ENCODE measurements at places on chromosomes 3 and 15.

- no peak for DNase-seq
Observed at GRCh38 chr3:177420651-177421480, 223.6 kb upstream of the TBL1XR1 start.

DNA sequence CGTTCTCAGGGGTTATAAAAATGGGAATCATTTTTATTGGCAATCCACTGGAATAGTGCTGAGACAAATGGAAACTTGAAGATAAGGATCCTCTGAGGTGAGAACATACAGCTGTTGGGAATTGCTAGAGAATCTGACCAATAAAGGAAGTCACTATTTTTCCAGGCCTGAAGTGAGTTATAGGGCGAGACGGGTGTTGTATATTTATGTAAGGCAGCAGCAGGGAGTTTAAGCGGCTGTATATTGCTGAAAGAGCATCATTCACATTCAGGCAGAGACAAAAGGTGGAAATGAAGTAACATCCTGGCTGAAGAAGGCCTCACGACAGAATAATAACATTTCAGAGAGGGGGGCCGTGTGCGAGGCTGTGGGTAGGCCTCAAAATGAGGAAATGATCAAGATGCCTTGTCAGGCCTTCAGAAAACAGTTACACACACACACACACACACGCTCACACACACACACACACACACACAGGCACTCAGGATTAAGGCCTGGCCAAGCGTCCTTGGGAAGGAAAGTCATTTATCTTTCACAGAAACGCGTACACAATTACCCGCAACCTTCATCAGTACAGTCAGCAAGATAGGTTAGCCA is 964.9 kb upstream of the NR2F2 start:
- DNase-seq, result no peak

- peak; percentile 53 for DNase-seq
Observed at GRCh38 chr15:85329561-85330422, 50.6 kb upstream of the AKAP13 start.

- no peak for DNase-seq
Observed at GRCh38 chr15:33639978-33640377, 328.3 kb upstream of the CHRM5 start.

DNA sequence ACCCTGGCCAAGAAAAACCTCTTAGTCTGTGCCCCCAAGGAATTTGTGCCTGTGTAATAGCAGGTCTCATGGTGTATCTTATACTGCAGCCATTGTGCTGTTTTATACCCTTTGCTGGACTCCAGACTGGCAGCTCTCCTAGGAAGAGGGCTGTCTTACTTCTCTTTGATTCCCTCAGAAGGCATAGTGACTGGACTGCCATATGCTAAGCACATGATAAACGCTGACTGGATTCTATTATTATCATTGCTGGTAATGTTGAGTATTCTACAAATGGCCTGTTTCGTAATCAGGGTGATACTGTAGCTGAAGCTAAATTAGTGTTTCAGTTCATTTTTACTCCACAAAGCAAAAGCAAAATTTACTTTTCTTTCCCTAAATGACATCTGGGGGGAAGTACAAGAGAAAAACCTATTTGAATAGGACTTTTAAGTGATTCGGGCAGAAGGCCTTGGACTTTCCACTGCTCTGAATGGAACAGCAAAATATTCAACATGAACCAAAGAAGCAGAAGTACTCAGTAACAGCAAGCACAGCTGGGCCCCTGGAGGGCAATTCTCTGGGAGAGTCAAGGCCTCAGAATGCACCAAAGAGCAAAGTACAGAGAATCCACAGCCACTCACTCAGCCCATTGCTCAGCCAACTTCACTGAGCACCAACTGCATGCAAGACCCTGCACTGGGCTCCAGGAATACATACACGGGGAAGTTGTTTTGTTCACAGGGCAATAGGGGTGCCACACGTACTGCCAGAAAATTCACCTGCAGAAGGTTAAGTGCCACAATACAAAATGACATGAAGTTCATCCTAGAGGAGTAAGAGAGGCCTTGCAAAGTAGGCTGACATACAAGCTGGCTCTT is 7.9 kb upstream of the BCL2A1 start:
- DNase-seq, result peak; percentile 22

DNA sequence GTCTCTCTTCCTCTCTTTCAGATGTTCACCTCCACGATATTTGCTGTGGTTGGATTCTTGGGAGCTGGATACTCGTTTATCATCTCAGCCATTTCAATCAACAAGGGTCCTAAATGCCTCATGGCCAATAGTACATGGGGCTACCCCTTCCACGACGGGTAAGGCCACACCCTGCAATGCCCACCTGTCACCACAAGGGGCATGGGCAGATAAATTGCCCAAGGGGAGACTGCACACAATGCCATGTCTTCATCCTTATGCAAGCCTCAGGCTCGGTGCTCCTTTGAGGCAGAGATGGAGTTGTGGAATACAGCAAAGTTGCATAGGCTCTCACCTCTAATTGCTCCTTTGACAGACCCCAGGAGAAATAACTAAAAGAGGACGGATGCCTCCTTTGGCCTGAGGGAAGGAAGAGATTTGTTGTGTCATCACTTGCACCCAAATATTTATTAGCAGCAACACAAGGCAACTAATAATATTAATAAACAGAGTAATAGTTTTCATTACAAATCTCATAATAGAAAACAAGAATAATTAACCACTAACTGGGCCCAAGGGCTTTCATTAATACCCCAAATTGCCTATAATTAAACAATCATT is 13.2 kb downstream of the TM4SF4 start:
- DNase-seq, result peak; percentile 13

DNA sequence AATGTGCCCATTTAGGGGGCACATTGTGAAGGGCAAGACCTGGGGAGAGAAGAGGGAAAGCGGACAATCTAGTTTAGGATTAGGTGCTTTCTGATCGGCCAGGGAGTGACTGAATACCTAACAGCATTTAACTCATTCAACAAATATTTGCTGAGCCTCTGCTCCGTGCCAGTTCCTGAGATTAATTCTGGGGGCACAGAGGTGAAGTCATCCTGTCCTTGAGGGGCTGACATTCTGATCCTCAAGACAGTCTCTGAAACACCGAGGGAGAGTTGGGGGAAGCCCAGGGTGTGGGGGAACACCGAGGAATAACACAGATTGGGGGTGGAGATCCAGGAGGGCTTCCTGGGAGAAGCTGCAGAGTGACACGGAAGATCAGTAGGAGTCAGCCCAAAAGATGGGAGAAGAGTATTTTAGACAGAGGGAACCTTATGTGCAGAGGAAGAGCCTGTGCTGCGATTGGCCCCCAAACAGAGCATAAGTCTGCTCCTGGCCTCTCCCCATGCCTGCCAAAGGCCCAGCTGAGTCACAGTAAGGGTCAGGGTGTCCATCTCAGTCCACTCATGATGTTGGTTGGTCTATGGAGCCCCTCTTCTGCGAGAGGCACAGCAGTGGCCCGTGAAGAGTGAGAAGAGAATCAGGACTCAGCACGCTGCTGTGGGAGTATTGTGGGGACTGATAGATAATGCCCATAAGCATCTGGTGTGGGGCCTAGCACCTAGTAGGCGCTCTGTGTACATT is 60.2 kb downstream of the AMOTL2 start:
- no peak for DNase-seq

DNA sequence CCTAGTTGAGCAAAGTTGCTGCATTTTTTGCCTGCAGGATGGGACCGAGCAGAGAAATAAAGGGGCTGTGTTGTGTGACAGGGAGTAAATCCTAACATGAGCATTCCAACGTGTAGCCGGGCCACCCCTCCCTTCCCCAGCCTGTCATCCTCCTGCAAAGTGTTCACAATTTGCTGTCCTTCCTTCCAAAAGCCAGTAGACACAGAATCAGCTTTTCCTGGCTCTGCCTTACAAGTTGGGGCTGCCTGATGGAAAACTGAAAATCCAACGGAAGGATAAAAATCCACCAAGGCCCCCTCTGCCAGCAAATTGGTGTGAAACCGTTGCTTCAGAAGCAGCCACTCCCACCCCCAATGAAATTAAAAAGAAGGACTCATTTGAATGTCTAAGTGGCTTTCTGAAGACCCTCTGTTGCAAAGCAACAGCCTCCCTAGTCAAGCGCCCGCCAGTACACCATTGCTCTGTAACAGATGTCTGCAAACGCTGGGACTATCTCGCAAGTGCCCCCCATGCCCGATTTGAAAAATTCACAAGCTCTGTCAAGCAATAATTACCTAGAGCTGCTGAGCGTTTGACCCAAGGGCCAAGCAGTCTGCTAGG is 665 bp downstream of the FRMD4B start:
- DNase-seq, result no peak

- peak; percentile 87 for DNase-seq
Observed at GRCh38 chr3:179015551-179016020, 56.0 kb downstream of the ZMAT3 start.

- peak; percentile 54 for DNase-seq
Observed at GRCh38 chr15:68924866-68925560, 5.3 kb upstream of the SPESP1 start.

- DNase-seq, result no peak
Observed at GRCh38 chr15:80324545-80325080, 72.6 kb upstream of the CTXND1 start.

DNA sequence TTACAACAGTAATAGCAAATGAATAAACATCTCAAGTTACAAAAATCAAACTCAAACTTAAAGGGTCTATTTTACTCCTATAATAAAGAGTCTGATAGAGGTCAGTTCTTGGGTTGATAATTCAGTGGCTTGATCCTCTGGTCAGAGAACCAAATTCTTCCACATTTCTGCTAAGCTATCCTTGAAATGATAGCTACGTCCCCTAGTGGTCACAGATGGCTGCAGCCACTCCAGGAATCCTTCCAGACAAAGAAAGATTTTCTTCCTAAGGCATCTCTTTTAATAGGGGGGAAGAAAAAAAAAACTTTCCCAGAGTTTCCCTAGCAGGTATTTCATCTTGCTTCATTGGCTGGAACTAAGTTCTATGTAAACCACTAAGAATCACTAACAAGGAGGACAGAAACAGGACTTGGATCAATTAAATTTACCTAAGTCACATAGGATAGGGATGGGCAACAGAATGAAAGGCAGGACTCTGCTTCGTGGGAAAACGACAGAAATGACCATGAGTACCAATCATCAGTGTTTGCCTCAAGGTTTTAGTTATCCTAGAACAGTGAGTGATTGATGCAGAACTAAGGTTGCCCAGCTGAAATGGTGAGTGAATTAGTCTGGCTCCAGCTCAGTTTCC is 160.7 kb downstream of the STAC start:
- no peak for DNase-seq

GRCh38 chr3:187989575-187990153 is 164.3 kb upstream of the LPP start:
- no peak for DNase-seq

DNA sequence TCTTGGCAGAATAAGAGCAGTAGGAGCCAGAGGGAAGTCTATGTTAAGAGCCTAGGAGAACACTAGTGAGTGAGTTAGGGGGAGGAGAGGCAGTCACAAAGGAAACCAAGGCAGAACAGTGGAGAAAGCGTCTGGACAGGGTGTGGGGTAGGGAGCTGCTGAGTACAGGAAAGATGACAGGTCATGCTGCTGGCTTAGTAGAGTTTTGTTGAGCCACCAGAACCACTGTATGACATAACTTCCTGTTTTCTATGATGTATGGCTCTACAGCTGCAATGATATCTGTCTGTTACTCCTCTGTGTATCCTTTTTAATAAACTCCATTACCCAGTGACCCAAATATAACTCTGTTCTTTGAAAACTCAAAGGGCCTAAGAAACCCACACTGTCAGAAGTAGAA is 10.6 kb upstream of the STT3B start:
- peak; percentile 55 for DNase-seq

DNA sequence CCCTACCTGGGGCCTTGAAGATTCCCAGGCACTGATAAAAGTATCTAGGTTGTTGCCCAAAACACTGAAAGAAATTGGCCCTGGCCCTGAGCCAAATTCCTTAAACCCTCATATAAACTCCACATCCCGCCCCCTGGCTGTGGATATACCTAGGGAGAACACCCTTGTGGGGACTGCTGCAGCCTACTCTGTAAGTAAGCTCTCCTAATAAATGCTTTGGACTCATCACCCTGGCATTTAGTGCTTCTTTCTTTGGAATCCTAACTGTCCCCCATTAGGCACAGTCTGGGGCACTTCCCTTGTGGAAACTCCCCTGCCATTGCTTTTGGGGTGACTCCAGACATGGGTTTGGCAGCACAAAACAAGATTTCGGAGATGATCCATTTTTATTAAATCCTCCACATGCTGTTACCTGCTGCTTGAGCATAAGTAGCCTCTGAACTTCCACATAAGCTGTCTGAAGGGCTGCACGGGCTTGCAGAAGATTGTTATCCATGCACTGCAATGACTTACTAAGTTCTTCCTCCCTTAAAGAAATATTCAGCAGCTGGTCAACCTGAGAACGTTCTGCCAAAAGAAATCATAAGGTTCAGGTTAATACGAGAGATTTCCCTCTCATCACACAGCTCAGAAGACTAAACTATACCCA is 46.4 kb downstream of the ZNF106 start:
- no peak for DNase-seq

GRCh38 chr15:44729408-44730127 is 6.8 kb upstream of the TRIM69 start:
- peak; percentile 68 for DNase-seq

GRCh38 chr3:153160451-153161137 is 1.4 kb upstream of the RAP2B start:
- peak; percentile 70 for DNase-seq

- peak; percentile 64 for DNase-seq
Observed at GRCh38 chr15:60548101-60548500, 69.2 kb upstream of the ICE2 start.

GRCh38 chr3:173932624-173933023 is 535.1 kb downstream of the NLGN1 start:
- no peak for DNase-seq

- no peak for DNase-seq
Observed at GRCh38 chr15:58146749-58147148, 8.6 kb downstream of the AQP9 start.

- no peak for DNase-seq
Observed at GRCh38 chr3:87901141-87901540, 157.7 kb downstream of the CGGBP1 start.
